ENCODE measurements at places on chromosomes 4 and X.

DNA sequence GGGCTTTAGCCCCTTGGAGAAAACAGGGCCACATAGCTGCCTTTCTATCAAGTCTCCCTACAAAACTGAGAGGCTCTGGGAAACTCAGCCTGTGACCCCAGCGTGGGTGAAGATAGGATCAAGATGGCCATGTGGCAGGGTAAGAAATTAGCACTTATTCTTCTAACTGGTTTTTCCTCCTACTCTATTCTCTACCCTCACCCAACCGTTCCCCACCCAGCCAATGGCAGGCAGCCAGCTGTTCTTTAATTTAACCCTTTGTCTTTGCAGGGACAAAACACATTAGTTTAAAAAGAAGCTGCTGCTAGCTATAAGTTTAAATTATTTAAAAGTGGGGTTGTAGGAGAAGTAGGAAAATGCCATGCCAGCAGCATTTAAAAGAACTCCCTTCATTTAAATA lies 2.8 kb downstream of the CLCN5 start:
- no peak for DNase-seq

DNA sequence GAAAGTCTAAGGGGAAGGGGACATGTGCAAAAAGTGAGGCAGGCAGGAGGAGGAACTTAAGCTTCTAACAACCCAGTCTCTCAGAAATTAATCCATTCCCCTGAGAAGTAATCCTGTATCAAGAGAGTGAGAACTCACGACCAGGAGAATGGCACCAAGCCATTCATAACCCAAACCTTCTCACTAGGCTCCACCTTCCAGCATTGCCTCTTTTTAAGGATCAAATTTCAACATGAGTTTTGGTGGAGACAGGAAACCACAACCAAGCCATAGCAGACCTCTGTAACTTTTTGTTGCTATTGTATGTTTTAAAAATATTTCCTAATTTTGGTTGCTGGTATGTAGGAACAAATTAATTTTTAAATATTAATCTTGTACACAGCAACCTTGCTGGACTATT lies 32.8 kb downstream of the PASD1 start:
- DNase-seq: no peak

DNA sequence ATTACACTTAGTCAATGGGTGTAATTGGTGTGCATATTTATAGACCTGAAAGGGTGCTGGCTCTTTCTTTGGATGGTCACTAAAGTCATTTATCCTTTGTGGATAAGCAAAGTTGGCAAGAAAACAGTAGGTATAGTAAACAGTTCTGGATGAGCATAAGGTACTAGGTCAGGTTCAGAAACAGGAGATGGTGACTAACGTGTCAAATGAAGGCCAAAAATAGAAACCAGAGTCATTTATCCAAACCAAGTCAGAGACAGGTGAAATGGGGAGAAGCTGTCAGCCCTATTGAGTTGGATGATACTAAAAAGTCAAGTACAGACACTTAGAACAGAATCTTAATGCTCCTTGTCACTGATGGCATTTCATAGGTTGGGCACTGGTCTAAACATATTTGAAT lies 313.1 kb downstream of the KLHL13 start:
- no peak for DNase-seq

DNA sequence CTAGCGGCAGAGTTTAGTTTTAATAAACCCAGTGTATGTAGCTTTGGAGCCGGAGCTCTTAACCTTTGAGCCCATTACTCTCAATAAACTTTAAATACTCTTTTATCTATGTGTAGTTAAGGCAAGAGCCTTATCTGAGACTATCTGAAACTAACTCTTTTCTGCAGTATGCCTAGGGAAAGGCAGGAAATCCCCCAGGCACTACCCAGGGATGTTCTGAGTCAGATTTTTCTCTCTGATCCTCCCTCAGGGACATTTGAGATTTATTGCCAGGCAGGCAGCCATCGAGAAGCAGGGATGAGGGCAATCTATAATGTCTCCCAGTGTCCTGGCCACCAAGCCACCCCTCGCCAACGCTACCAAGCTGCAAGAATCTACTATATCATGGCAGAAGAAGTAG lies 39.1 kb downstream of the HEPH start:
- no peak for DNase-seq

- DNase-seq: no peak
These were observed 2.9 kb upstream of the TLR6 start for GRCh38 chr4:38859501-38859900.

DNA sequence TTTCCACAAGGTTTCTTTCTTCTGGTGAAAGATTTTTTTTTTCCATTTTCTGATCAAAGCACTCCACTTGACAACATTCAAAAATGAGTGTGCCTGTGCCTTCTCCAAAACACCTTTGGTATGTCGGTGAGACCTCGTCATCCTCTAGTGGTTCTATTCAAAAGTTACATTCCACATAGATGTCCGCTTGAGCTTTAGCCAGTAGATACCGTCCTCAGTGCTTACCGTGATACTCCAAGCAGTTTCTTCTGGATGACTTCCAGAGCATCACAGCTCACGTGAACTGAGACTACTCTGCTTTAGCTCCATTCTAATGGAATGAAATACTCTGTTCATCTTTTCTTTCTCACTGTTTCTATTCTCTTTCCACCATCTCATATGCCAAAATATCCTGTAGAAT lies 38.2 kb upstream of the VEGFC start:
- no peak for DNase-seq

GRCh38 chrX:129654652-129655546 lies at the start of gene APLN:
Gene APLN (minus strand): TSS chrX:129654956. CDS start chrX:129654630, 326 bp downstream.
- peak; percentile 50 for DNase-seq

DNA sequence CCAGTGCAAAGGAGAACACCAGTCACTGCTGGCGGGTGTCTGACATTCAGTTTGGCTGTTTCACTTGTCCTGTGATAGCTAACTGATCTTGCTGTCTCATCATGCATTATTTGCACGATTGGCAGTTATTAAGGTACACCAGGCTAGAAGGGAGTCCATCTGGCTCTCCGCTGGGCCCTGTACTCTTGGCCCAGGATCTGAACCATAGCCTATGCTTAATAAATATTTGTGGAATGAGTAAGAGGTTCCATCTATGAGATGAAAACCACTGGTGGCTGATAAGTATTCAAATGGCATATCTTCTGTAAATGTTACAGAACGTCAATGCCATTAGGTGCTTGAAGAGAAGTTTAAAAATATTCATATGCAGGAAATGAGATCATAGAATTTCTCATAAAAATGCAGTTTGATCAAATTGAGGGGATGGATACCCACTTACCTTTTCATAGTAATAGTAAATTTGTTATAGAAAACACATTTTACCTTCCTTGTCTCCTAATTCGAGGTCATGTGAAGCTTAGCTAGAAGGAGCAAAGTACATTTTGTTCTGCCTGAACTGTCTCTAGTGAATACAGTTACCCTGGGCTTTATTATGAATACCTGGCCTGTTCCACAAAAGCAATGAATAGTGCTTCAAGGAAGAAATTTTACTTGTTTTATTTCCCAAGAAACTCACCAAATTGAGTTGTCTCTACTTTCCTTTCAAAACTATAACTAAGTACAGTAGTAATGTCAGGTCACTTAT lies 213.5 kb downstream of the CBR4 start:
- peak; percentile 92 for DNase-seq

- no peak for DNase-seq
These were observed 51.4 kb upstream of the GABRA2 start for GRCh38 chr4:46441136-46441859.

GRCh38 chr4:53267026-53267425 lies 98.8 kb downstream of the SCFD2 start:
- DNase-seq: no peak

DNA sequence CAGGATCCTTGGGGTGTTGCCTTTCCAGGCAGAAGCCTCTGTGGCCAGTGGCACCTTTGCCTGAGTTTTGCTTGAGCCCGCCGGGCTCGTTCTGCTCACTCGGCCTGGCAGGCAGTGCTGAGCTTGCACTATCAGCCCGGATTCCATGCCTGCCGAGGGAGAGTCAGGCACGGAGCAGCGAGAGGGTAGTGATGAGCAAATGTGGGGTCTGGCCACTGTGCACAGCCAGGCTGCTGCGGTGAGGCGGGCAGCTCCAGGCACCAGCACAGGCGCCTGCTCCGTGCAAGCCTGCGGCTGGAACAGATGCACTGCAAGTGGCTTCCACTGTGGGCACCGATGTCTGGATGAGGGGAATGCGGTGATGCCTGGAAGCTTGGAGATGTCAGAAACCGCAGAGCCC lies 619.2 kb downstream of the RAPGEF2 start:
- DNase-seq: no peak

DNA sequence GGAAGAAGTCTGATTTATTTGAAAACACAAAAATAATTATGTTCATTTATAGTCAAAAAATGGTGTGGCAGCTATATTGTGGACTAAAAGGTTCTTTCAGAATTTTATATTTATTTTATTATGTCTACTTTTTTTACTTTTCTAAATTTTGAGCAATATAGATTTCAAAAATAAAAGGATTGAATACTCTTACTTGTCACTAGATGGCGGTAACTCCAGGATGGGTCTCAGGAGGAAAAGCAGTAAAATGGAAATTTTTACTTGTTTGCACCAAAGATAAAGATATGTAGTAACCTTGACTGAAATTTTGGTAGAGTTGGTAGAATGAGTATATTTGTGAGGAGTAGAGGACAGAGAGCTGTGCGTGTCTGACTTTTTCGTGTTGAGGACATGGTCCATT lies 14.5 kb upstream of the DACH2 start:
- DNase-seq: no peak

DNA sequence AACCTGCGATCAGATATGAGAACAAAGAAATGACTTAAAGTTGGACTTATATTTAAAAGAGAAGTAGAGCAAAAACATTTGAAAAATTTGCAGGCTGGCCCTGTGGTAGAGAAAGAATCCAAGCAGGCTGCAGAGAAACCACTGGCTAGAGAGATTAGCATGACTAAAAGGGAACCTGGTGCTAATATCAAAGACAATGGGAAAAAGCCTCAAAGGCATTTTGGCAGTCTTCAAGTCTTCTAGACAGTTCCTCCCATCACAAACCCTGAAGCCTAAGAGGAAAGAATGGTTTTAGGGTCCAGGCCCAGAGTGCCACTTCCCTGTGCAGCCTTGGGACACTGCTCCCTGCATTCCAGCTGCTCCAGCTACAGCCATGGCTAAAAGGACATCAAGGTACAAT lies 33.4 kb downstream of the KCTD8 start:
- peak; percentile 2 for DNase-seq

GRCh38 chrX:29530501-29530900 lies 684.9 kb upstream of the MAGEB2 start:
- DNase-seq: peak; percentile 74

GRCh38 chr4:141636082-141636770 lies at the start of gene IL15:
Gene IL15 (plus strand): TSS chr4:141636583. CDS start chr4:141719465, 82,882 bp downstream.
- DNase-seq: peak; percentile 47

DNA sequence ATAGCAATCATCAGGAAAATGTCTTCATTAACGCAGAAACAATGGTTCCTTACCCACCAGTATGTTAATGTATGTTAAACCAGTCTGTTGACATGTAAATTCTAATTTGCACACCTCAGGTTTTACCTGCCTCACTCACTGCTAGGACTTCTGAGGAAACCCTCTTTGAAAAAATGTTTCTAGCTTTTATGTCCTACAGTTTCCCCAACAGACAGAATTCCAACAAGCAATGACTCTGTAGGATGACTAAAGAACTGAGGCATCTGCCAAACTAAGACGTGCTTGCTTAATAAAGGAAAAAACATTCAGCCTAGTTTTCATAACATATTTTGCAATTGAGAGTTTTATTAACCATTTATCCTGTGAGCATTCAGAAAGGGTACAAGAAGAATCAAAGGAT lies 20.6 kb upstream of the SOX3 start:
- DNase-seq: peak; percentile 72

DNA sequence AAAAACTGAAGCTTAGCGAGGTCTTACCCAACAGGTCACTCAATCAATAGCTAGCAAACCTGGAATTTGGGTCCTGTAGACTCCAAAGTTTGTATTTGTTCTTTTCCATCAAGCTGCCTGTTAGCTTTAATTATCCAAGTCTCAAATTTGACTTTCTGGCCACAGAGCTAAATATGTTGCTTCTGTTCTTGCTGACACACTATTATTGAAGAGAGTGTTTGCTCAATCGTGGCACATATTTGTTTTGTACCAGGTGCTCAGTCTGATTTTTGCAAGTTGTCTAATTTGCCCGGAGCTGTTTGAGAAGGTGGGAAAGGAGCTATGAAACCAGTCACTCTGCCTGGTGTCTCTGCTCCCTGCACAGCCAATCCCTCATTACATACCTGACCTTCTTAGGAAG lies 41.7 kb upstream of the FRMD7 start:
- DNase-seq: no peak

GRCh38 chr4:106530821-106531220 lies 162.2 kb upstream of the GIMD1 start:
- peak; percentile 81 for DNase-seq

DNA sequence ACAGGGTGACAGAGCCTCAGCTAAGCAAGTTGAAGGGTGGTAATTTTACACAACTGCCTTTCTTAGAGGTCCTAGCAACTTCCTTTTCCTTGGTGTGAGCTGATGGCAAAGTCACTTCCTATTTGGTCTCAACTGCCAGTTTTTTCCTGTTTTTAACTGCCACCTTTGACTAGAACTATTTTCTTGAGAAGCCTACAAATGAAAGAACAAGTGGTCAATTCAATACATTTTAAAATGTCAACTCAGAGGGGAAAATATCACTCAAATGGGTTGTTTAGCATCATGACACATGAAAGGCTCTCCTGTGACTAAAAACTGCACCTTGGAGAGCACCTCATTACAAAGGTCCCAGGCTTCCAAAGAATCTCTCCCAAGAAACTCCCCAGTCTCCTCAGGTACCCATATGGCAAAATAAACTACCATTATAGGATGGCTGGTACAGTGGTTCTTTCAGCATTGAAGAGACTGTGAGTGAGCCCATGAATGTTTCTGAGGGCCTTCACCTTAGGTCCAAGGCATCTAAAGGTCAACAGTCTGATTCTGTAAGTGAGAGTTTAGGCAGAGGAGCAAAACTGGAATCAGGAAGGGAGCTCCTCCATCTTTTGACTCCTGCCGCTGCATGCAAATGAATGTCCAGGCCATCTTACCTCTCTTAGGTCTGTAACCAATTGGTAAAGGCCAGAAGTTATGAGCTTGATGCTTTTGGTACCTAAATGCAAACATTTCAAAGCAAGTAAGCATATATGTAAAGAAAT lies 5.5 kb upstream of the STK26 start:
- DNase-seq: no peak

DNA sequence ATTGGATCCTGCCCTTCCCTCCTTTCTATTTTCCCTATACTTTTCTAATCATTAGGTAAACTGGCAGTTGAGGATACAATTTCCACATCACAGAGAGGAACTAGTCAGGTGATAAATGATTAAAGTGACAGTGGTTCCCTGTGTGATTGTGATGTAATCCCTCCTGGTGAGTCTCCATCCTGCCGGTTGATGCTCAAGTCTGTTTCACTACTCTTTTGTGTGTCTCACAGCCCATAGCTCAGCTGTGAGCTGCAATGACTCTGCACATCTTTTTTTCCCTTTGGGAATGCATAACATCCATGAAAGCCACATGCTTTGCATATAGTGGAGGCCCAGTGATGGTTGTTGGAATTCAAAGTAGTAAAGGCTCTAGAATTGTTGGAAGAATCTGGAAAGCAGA lies 60.4 kb downstream of the CCNI start:
- peak; percentile 88 for DNase-seq

Measured in fibroblast of upper back skin (primary cell).